Activated CD4-positive, alpha-beta T cell treated with anti-CD3 and anti-CD28 coated beads, Interleukin-2, amount 50 U/mL, for 48 hours (primary cell): ENCODE measurements at places on chromosomes 16 and 17.
A peak's percentile ranks its signal among the peaks of the same experiment; 100 is the strongest.

DNA sequence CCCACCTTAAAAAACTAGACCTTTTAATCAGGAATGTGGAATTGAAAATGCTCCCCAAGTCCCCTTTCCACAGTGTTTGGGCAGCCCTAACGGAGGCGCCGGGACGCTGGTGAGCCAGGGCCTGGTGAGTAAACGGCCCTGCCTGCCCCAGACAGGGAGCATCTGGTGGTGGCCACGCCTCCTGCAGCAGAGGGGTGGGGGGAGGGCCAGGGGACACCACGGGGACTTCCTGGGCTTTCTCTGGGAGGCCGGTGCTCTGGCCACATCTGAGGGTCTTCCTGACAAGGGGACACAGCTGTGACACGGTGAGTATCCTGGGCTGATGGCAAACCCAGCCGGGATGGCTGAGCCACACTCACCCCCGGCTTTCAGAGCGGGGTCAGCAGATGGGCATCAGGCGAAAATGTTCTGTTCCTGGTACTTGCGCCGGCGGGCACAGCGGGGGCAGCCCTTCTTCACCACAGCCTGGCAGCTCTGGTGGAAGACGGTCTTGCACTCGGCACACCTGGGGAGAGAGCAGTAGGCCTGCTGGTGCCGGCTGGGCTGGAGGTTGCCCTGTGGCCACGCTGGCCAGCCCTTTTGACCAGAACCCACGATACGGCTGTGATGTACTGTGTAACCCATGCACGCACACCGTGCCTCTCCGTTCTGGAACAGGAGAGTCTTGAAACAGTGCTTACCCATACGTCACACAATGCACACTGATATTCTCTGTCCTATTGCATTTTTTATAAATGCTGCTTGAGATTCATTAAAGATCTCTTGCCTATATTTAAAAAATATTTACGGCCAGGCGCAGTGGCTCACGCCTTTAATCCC lies 5.0 kb upstream of the ARHGAP27 start:
- no peak for DNase-seq

DNA sequence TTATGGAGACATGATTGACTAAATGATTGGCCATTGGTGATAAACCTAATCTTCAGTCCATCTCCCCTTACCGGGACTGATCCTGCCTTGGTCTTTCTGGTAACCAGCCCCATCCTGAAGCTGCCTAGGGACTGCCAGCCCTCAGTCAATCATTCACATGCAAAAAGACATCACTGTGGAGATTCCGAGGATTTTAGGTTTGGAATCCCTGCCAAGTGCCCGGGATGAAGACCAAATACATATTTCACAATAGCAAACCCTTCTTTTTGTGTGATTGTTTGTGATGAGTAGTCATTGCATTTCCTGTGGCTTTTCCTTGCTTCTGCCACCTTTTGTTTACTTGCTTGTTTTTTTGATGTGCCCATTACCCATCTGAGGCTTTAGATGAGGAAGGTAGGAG lies 44.0 kb downstream of the EPN2 start:
- no peak for DNase-seq

- DNase-seq, result peak; percentile 80
These were observed 9.8 kb downstream of the SLC16A3 start for GRCh38 chr17:82238472-82239201.

DNA sequence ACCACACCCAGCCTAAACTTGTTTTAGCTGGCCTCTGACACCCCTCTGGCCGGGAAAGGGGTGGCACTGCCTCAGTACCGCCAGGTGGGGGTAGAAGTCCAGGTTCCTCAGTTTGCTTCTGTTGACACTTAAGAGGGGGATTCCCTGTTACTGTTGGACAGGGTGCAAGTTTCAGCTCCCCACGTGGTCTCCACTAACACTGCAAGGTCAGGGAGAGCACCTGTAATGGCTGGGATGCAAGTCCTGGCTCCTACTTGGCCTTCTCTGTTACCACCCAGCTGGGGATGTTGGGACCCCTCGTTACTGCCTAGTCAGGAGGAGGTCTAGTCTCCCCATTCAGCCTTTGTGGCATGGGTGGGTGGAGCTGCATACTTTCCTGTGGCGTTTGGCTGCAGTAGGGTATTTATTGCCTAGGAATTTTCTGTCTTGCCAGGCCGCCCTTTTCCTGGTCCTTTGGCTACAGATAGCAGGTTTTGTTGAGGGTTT lies 10.6 kb upstream of the MFAP4 start:
- DNase-seq, result no peak

DNA sequence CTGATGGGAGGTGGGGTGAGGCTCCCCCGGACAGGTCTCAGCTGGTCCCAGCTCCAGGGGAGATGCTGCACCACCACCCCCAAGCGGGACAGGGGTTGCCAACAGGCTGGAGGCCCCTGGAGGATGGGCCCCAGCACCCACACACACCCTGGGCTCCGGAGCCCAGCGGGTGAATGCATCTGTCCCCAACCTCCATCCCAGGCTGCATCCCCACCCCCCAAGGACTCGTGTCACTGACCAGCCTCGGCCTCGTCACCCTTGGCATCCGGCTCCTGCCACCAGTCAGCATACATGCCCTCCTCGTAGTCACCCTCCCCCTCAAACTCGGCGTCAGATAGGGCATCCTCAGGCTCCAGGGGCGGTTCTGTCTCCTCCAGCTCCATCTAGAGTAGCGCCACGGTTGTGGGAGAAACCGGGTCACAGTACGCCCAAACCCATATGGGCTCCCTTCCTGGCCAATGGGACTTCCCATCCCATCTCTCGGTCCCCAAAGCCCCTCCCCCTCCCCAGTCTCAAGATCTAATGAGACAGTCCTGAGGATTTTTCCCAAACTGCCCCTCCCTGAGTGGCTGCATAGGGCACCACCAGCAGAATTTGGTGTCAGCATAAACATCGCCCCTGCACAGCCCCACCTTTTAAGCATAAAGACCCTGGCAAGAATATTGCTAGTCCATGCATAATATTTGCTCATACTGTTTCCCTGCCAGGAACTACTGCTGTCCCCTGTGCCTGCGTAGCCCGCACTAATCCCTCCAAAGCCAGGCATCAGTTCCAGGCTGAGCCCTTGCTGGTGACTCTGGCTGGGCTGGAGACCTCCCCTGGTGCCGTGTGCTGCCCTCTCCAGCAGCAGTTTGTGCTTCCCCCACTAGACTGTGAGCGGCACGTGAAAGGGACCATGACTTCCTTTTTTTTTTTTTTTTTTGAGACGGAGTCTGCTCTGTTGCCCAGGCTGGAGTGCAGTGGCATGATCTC lies 8.4 kb downstream of the P3H4 start:
- DNase-seq, result no peak

DNA sequence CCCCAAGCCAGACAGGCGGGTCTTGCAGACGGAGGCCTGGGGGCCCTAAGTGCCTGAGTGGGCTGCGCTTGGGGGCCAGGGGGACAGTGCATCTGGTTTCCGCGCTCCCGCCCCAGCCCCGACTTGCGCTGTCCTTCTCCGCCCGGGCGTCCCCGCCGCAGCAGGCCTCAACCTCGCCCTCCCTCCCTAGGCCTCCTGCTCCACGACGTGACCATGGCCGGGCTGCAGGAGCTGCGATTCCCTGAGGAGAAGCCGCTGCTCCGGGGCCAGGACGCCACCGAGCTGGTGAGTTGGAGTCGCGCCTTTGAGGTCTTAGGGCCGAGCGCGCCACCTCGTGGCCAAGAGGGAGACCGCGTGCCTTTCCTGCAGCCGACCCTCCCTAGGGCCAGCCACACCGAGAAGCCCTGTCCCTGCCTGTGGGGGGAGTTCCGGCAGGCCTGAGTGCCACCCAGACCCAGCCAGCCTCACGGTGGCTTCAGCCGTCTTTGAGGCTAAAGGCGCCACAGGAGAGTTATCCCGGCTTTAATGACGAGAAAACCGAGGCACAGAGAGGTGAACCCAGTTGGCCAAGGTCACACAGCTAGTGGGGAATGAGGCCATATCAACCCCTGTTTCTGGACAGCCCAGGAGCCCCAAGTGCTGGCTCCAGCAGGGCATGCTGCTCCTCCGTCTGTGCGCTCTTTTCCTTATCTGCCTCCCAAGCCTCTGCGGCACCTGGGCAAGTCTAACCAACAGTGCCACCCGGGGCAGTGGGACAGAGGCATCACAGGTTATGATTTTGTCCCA lies 12.2 kb upstream of the NDRG4 start:
- DNase-seq, result peak; percentile 76
